ENCODE measurements at places on chromosomes 1 and 21.

- no peak for DNase-seq
Measured at GRCh38 chr1:230455291-230455690, 29.2 kb upstream of the PGBD5 start.

DNA sequence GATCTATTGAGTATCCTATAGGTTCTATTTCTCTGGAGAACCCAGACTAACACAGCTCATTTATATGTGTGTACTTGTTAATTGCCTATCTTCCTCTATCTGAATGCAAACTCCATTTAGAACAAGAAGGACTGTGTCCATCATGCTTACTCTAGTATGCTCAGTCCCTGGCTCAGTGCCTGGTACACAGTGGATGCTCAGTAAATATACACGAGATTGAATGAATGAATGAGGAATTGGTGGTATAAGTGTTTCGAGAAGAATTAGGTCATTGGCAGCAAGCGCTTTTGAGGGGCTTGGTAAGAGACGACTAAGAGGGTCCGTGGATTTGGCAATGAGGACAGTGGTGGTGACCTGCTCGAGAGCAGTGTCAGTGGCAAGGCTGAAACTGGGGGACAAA, 112.5 kb downstream of the CSMD2 start:
- no peak for DNase-seq

DNA sequence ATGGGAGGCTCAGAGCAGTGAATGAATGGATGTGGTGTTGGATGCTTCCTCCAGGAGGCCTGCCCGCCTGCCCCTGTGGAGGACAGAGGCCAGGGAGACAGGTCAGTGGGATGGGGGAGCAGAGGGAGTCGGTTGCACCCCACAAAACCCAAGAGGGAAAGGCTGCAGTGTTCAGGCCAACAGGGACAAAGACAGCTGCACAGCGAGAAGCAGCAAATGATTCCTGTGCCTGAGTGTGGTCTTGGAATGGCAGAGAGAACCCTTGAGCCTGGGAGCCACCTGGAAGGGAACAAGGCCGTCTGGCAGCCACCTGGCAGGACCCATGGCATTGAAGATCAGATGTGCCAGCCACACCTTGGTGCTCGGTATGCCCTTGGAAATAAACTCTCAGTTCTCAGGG, 8.1 kb downstream of the TFF3 start:
- DNase-seq, result no peak

GRCh38 chr1:47186267-47187185, 3.3 kb downstream of the PDZK1IP1 start:
- DNase-seq, result no peak

GRCh38 chr1:83102630-83103071, 896.3 kb downstream of the TTLL7 start:
- no peak for DNase-seq

GRCh38 chr1:111621050-111621449, 1.5 kb downstream of the RAP1A start:
- no peak for DNase-seq

DNA sequence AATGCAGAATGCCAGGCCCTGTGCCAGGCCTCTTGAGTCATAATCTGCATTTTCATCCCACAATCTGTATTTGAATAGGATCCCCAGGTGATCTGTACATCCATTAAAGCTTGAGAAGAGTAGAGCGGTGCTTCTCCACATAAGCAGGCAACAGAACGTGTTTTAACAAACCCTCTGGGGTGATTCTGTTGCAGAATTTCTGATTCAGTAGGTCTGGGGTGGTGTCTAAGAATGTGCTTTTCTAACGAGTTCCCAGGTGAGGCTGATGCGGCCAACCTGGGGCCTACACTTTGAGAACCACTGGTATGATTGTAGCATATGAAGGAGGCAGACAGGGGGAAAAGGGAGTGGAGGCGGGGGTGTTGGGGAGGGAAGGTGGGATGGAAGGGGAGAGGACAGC, 78.4 kb upstream of the POU3F1 start:
- DNase-seq, result no peak

All from activated naive CD4-positive, alpha-beta T cell treated with anti-CD3 and anti-CD28 coated beads, Interleukin-2, amount 50 U/mL, for 72 hours (primary cell).